HS-27A (cell line): ENCODE measurements at places on chromosomes 5 and 9.

GRCh38 chr5:6757414-6757969 lies 44.3 kb downstream of the TENT4A start:
- no peak for DNase-seq

GRCh38 chr9:89661956-89662717 lies 57.3 kb downstream of the GADD45G start:
- DNase-seq = no peak

DNA sequence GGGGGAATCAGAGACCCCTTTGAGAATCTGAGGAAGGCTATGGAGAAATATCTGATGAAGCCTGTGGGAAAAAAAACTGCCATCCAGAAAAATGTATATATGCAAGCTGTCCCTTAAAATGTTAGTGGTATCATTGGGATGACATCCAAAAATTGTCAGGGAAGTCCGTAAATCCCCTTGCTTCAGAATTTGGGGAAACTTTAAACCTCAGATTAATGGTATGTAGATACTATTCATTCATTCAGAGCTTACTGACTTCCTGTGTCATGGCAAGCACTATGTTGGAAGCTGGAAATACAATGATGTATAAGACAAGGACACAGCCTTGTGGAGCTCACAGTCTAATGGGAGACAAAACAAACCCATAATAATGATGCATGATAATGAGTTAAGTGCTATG lies 10.9 kb upstream of the MOB3B start:
- DNase-seq = no peak

GRCh38 chr5:57671371-57671770 lies 188.8 kb upstream of the ACTBL2 start:
- DNase-seq = no peak

DNA sequence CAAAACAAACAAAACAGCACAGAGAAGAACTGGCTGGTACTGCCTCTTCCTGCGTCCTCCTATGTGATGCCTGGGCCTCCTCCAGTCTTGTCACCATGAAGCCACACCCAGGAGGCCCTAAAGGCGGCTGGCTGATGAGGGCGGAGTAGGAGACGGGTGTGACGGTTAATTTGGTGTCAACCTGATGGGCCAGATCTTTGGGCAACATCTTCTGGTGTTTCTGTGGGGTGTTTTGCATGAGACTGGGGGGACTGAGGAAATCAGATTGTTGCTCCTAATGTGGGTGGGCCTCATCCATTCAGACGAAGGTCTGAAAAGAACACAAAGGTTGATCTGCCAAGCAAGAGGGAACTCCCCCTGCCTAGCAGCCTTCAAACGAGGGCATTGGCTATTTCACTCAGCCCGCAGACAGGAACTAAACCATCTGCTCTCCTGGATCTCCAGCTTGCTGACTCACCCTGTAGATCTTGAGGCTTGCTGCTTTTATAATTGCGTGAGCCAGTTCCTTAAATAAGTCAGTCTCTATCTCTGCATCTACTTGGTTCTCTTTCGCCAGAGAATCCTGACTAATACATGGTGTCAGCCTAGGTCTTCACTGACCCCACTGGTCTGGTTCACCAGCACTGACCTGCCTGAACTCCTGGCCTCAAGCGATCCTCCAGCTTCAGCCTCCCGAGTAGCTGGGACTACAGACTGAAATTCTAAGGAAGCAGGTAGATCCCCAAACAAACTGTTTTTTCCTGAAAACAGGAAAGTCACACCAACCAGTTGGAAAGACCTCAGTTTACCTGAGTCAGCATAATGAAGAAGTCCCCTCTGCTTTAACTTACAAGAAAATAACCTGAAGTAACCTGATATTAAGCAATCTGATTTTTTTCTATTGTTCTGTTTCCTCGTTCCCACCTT lies 12.8 kb upstream of the ZFP62 start:
- no peak for DNase-seq

- no peak for DNase-seq
Measured at GRCh38 chr9:76486151-76486550, 27.2 kb downstream of the GCNT1 start.

DNA sequence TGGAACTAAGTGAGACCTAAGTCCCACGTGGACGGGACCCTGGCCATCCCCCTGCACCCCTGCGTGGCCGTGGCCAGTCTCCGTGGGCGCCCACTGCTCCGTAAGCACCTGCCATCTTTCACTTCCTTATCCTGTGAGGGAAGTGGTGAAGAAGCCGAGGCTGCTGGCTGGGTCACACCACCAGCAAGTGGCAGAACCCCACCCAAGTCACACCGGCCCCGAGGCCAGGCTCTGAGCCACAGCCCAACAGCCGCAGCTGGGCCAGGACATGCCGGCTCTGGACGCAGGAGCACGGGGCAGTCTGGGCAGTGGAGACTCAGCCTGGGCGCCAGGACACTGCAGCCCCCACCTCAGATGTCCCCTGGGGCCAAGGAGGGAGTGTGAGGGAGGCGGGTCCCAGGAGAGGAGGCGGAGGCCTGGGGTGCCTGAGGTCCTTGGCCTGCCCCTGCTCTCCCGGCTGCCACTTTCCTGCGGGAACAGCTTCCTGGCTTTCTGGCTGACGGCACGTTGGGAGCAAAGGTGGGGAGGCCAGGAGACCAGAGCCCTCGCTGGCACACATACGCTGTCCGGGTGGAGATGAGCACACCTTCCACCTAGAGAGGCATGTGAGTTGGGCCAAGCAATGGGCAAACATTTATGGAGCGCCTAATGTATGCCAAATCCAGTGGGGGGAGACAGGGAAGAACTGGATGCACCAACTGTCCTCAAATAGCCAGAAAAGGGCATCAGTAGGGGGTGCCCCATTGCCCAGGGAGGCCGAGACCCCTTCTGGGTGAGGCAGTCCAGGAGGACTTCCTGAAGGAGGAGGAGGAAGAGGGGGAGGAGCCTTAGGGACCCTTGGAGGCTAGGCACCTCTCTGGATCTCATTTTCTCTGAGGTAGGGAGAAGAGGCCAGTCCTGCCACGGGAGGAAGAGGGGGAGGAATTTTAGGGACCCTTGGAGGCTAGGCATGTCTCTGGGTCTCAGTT lies 43.9 kb upstream of the EGFL7 start:
- DNase-seq = no peak

GRCh38 chr5:144304688-144305087 lies 134.0 kb downstream of the KCTD16 start:
- no peak for DNase-seq

DNA sequence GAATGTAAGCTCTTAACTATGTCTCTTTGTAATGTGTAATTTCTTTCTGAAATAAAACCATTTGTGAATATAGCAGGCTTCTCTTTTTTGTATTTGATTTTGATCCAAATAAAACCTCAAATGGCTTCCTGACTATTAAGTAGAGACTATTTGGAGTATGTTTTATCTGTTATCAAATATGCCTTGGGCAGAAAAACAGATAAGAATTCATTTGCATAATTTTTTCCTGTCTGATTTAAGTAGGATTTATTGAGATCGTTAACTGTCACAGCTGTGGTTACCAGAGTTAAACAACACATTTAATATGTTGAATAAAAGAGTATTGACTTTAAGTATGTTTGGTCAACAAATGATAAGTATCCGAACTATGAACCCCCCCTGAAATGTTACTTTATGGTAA lies 104.9 kb downstream of the MELK start:
- no peak for DNase-seq

GRCh38 chr9:35526087-35526801 lies 36.3 kb downstream of the RUSC2 start:
- DNase-seq = no peak

GRCh38 chr5:35098214-35098613 lies 50.5 kb upstream of the AGXT2 start:
- DNase-seq = no peak

DNA sequence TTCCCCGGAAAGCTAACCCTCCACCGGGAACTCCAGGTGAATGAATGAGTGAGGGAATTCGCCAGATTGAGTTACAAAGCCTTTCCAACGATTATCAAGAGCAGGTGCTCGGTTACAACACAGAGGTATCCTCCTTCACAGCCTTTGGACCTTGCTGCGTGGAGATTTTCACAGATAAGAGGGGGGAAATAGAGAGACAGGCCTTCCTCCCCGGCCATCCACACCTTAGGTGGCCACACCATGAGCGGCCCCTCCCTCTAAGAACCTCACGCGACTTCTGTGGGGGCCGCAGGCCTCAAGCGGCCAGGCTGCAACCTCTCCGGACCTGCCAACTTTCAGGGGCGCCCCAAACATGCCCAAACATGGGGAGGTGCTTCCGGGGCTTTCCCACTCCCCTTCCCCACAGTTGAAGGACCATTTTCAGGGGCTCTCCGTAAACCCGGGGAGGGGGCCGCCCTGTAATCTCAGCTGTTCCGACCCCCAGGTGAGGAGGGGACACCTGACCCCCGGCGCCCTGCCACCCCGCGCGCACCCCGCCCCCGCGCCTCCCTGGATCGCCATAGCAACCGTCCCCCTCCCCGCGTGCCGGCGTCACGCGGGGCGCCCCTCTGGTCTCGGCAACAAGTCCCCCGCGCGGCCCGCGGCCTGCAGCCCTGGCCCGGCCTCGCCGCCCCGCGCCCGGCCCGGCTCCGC lies 603 bp downstream of the DENND1A start:
- DNase-seq = no peak

DNA sequence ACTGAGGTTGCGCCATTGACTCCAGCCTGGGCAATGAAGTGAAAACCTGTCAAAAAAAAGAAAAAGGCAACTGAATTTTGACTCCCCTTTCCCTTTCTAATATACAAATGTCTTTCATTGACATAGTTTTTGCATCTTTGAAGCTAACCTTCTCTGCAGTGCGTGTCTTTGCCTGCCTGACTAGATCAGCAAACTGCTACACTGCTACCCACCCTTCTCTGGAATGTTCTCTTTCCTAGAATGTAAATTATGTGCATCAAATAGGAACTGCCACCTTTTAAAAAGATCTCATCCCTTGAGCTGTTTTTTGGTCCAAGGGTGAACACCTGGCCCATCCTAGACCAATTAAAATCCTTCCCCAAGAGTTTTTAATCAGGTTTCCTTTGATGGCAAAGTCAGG lies 127.6 kb downstream of the SLC28A3 start:
- no peak for DNase-seq

GRCh38 chr9:129677456-129677855 lies 12.0 kb downstream of the PRRX2 start:
- no peak for DNase-seq

- DNase-seq = peak; percentile 11
Measured at GRCh38 chr5:176784218-176785165, 25.9 kb upstream of the UNC5A start.

GRCh38 chr5:151154931-151155774 lies 2.4 kb downstream of the ANXA6 start:
- DNase-seq = no peak

DNA sequence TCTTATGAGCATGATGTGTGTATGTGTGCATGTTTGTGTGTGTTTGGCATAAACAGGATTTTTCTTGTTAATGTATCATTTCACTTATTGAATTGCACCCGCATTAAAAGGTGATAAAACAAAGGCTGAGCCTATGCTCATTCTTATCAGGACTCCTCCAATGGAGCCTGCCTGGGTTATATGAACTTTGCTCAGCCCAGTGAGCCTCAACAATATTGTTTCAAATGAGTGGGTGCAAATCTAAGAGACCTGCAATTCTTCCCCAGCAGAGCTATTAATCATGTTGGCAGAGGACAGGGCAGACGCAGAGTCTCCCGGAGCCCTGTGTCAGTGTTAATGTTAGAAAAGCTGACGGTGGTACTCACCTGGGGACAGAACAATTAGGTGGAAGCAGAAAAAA lies 71.6 kb downstream of the SH3RF2 start:
- DNase-seq = no peak

GRCh38 chr9:23586906-23587305 lies 239.1 kb downstream of the ELAVL2 start:
- no peak for DNase-seq

DNA sequence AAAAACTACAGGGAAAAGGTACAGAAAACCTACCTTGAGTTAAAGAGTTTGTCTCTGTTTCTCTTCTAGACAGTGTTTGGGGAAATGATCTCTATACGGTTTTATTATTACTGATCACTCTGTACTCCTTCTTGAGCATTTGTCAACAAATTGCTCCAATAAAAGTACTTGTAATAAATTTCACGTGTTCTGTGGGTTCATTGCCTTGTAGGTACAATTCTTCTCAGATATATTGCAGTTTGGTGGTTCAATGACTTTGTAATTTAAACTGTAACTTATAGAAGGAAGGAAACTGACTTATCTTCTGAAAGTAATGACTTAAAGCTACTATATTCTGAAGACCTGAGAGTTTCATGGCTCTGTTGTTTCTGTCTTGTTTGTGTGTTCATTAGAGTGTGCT lies 319.9 kb upstream of the PCSK5 start:
- no peak for DNase-seq

DNA sequence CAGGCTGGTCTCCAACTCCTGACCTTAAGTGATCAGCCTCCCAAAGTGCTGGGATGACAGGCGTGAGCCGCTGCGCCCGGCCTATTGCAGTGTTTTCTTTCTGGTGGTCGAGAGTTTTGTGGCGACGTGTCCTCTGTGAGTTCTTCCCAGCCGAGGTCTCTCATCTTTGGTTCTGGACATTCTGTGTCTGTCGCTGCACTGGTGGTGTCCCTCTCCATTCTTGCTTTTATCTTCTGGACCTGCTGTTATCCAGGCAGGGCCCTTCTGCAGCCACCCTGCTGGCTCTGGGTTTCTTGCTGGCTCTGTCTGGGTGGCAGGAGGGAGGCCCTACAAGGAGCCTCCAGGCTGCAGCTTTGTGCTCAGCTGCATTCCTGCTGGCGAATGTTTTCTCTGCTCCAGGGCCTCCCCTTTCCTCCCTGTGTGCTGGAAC lies 49.1 kb upstream of the EXOC3 start:
- no peak for DNase-seq

- DNase-seq = peak; percentile 33
Measured at GRCh38 chr5:28648108-28648507, 1609.7 kb upstream of the CDH9 start.

DNA sequence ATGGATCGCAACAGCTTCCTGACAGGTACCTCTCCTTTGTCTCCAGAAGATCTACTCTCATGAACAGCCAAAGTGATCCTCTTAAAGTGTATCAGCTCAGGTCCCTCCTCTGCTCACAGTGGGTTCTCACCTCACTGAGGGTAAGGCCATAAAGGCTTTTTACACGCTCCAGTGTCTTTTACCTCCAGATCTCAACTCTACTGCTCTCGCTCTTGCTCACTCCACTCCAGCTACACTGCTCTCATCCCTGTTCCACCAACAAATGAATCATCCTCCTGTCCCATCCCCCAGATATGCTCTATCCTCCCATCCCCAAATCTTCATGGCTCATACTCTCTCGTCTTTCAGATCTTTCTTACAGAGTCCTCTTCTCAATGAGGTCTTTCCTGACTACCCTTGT lies 248.6 kb upstream of the EFNA5 start:
- no peak for DNase-seq

- DNase-seq = no peak
Measured at GRCh38 chr5:74277418-74277817, 363.1 kb downstream of the ENC1 start.

- DNase-seq = no peak
Measured at GRCh38 chr9:73114958-73115357, 36.7 kb upstream of the ANXA1 start.

DNA sequence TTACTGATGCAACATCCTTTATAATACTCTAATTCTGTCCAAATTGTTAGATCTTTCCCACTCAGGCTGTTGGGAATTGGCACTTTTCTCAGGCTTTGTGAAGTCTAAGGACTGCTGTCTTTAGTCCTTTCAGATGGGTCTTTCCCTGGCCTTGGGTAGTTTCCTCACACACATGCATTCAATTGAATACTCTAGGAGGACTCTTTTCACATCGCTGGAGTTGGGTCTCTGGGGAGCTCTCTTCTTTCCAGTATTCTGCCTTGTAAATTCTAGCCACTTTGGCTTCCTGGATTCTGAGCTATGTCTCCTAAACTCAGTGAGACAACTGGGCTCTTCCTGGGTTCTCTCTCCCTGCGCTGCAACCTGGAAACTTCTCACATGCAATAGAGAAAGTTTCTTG lies 215.5 kb downstream of the SNX18 start:
- no peak for DNase-seq
